ENCODE measurements at places on chromosomes 12 and 14.

DNA sequence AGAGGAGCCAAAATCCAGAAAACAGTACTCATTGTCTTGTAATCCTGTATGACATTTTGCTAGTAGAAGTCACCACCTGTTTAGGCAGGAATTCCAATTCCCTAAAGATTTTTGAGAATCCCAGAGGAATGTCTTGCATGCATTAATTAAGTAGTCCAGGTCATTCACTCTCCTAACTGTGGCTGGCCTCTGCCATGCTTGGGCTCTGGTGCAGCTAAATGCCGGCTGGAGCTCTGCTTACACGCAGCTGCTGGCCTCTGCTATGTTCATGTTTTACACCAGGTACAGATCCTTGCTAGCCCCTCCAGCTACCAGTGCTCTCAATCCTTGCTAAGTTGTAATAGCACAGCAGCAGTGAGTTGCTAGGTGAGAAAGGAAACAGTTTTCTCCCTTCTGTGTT, 16.3 kb upstream of the HIF1A start:
- DNase-seq: no peak

DNA sequence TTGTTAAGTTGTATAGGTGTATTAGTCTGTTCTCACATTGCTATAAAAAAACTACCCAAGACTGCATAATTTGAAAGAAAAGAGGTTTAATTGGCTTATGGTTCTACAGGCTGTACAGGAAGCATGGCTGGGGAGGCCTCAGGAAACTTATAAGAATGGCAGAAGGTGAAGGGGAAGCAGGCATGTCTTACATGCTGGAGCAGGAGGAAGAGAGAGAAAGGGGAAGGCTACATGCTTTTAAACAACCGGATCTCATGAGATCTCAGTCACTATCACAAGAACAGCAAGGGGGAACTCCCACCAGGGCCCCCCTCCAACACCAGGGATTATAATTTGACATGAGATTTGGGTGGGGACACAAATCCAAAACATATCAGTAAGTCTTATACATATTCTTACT, 60.5 kb upstream of the OR10AD1 start:
- DNase-seq: no peak

GRCh38 chr14:101105045-101105444, 201.5 kb upstream of the RTL1 start:
- no peak for DNase-seq

- no peak for DNase-seq
These were observed 6.9 kb downstream of the LMO3 start for GRCh38 chr12:16599081-16599480.

GRCh38 chr12:89417246-89417977, 65.1 kb upstream of the DUSP6 start:
- DNase-seq: no peak

DNA sequence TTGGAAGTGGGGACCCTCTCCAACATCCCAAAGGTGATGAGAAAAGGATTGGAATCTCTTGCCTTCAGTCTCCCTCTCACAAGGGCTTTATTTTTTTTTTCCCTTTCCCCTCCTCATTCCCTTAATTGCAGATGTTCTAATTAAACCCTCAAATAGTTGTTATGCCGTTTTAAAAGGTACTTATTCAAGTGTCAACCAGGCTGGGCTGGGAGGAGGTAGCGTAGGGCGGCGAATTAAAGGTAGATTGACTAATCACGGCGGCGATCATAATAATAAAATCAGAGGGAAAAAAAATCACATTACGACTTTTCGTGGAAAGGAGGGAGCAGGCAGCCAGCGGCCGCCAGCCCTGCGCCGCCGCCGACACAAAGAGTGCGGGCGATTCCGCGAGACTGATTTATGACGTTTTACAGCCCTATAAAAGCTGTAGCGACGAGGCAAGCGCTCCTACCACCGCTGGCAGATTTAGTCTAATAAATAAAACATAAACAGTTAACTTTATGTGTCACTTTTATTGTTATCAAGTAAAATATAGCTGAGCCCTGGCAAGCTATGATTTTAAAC, 1.7 kb upstream of the HOXC4 start:
- no peak for DNase-seq

DNA sequence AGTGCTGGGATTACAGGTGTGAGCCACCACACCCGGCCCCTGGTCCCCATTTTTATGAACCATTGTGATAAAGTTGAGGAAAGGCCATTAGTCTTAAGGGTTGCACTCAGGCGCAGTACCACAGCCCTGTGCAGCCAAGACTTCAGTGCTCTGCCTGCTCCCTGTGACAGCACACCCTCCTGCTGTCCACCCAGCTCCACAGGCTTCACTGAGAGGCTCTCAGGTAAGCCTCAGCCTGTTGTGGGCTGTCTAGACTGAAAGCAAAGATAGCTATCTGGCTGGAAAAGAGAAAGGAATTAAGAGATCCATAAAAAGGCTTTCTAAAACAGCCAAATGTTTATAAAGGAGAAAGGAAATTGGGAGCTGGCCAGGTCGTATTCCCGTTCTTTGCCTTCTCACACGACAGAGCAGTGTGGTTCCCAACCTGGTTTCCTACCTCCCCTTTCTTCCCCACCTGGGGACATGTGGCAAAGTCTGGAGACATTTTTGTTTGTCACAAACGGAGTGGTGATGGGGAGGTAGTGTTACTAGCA, 19.1 kb upstream of the DNM1L start:
- DNase-seq: no peak

DNA sequence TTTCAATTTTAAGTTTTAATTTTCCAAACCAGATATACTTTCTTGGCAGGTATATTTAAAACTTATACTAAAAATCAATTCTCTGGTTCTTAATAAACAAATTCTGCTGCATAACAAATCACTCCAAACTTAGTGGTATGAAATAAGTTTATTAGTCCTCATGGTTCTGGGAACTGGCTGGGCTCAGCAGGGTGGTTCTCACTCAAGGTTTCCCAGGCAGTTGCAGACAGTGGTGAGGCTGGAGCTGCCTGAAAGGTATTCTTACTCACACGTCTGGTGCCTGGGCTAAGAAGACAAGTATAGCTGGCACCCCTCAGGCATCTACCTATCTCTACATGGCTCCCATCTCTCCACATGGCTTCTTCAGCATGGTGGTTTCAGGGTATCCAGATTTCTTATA, 308.2 kb upstream of the CCDC196 start:
- no peak for DNase-seq

DNA sequence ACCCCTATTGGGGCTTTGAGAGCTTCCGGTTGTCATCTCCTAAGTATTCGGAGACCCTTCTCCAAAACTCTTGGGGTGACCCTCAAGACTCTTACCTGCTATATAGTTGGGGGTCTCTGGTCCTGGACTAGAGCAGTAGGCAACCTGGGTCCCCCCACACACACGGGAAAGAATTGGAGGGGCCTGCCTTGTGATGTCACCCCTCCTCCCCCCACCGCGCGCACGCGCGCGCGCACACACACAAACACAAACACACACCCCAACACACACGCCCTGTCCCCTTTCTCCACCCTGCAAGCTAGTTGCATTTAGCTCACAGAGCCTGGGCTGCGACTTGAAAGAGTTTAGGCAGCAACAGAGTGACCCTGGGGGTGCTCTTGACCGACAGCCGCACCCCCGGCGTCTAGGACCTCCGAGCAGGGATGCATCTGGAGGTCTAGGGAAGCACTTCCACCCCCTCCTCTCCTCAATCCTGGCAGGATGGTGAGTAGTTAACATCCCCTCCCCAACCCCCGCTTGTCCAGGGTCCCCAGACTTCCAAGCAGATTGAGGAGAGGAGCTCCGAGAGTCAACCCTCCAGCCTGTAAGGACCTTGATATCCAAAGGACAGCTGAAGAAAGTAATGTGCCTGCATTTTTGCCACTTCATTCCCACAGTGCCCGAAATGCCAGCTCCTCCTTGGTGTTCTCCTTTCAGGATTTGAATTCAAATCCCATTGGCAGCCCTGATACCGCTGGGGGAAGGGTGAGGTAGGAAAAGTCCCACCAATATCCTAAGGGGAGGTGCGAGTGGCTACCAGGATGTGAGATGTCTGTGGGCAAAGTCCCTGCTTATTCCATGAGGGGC, 1.4 kb upstream of the DNAJC14 start:
- DNase-seq: peak; percentile 59

DNA sequence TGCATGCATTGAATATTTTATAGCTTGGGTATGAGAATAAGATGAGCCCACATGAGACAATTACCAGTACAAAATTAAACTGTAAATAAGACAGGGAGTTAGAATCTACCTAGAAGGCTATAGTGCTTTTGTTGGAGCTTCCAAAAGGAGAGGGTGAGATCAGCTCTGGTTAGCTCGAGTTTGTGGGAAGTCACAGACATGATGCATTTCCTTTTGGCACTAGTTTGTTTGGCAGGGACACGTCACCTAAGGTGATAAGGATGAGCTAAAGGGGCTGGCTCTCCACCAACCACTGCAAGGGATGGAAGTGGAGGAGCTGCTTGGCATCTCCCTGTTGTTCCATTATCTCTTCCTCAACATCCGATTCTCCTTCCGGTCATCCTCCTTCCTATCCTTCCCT, 48.5 kb upstream of the CPM start:
- no peak for DNase-seq

DNA sequence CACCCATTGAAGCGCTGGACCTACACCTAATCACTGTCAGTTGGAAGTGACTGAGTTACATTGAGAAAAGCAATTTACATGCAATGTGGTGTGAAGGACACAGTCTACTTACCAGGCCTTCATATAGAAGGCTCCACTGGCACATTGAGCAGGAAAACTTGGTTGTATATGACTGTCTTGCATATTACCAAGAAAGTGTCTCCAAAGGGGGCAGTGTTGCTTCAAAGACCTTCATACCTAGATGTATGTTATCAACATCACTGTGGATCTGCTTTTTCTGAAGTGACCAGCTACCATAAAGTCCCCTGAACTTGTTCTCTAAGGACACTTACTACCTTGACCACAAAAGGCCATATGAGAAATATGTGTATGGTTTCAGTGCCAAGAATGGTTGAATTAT, 64.1 kb downstream of the NELL2 start:
- DNase-seq: no peak

GRCh38 chr14:95527387-95528002, 7.4 kb upstream of the GLRX5 start:
- no peak for DNase-seq

DNA sequence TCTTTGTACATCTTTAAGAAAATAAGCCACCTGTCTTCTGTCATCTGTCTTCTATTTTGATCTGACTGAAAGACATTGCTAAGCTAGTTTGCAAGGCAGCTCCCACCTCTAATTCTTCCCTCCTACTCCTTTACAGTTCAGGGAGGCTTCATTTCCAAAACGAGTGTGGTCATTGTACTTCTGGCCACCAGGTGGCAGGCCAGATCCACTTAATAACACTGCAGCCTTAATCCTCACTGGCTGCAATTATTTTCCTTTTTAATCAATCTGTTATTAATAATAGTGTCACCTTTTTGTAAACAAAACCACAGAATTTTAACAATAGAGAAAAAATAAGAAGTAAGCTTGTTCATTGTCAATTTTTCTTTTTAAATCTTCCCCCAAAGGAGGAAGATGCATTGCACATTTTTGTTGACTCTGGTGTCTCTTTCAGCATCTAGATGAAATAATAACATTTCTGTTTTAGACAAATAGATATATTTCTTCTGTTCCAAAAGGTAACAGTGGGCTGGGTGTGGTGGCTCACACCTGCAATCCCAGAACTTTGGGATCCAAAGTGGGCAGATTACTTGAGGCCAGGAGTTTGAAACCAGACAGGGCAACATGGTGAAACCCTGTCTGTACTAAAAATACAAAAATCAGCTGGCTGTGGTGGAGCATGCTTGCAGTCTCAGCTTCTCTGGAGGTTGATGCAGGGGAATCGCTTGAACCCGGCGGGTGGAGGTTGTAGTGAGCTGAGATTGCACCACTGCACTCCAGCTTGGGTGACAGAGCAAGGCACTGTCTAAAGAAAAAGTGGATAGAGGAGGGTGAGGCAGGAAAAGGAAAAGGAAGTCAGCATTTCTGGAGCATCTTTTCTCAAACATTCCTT, 23.3 kb downstream of the GABARAPL1 start:
- no peak for DNase-seq

- DNase-seq: no peak
These were observed 73.6 kb downstream of the ADGRD1 start for GRCh38 chr12:131027264-131027663.

- no peak for DNase-seq
These were observed 40.3 kb upstream of the RCOR1 start for GRCh38 chr14:102551995-102552705.

GRCh38 chr12:133130808-133131128, 341 bp downstream of the ZNF10 start:
- DNase-seq: no peak

DNA sequence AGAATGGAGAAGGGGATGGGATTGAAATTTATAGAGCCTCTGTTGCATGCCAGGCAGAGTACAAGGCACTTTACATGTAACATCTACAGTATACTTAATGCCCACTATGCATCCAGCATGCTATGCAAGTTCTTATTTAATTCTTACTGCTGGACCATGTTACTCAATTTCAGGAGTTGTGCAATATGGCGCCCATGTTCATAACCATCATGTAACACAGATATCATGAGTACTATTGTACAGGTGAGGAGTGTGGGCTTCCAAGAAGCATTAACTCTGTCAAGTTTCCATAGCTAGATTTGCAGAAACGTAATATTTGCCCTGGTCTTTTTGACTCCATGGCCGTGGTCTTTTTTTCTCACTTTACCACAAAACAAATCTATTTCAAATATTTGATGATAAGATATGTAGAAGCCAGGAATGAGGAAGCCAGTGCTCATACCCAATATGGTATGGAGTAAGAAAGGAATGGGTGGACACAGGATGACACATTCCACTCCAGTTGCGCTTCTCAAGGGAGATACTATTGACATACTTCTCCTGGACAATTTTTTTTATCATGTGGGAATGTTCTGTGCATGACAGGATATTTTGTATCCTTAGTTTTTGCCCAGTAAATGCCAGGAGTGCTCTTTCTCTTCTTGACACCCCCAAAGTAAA, 191.8 kb downstream of the C12orf75 start:
- DNase-seq: no peak

DNA sequence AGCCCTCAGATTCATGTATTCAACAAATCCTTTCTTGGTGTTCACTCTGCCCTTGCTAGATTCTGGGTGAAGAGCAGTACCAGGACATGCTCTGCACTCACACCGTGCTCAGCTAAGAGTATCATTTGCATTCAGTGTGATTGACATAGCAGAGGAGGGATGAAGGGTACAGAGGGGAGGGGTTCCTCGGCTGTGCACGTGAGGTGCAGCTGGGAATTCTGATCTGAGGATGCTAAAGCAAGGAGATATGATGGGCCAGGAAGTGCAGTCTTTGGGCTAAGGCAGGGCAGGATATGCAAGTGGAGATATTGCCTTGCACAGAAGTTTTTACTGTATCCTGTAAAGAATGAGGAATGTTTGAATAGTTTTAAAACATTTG, 108.6 kb downstream of the FGD4 start:
- DNase-seq: no peak

DNA sequence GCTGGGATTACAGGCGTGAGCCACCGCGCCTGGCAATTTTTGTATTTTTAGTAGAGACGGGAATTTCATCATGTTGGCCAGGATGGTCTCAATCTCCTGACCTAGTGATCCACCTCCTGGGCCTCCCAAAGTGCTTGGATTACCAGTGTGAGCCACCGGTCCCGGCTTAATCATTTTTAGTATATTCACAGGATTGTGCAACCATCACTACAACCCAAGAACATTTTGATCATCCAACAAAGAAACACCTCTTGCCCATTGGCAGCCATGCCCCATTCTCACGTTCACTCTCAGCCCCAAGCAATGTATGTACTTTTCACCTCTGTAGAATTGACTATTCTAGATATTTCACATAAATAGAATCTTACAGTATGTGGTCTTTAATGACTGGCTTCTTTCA, 19.9 kb downstream of the SP1 start:
- DNase-seq: no peak

- no peak for DNase-seq
These were observed 404.5 kb downstream of the LRFN5 start for GRCh38 chr14:42011221-42011620.

- no peak for DNase-seq
These were observed 64.1 kb upstream of the TSPAN11 start for GRCh38 chr12:30862486-30862885.
